ENCODE measurements at places on chromosomes 1 and 21.

- no peak for DNase-seq
Measured at GRCh38 chr1:159898527-159898926, 1.4 kb downstream of the CFAP45 start.

DNA sequence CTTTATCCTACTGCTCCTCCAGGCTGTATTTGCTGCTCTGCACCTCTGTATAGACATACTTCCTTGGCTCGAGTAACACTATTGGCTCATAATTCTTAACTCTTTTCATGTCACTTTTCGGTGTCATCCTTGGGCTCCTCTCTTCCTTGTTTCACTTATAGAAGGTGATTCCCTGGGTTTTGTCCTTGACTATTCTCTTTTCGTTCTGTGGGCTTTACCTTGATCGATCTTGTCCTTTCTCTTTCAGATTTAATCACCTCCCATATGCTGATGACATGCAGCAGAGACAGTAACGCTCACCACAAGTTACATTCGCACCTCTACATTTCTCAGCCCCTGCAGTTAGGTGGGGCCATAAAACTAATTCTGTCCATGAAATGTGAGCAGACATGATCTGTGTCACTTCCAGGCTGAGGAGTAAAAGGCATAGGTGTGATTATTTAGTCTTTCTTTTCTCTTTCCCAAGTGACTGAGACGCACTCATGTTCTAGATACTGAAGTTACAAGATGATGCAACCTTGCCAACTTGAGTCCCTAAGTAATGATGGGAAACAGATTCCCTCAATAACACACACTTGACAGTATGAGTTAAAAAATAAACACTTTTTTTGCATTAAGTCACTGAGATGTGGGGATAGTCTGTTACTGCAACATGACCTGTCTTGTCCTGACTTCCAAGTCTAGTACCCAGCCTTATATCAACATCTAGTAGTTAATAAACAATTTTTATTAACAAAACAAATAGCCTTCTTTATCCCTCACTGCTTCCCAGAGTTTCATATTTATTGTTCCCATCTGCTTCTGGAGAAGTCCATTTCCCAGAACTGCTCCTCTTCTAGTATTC, 49.9 kb upstream of the HAO2 start:
- DNase-seq, result no peak

DNA sequence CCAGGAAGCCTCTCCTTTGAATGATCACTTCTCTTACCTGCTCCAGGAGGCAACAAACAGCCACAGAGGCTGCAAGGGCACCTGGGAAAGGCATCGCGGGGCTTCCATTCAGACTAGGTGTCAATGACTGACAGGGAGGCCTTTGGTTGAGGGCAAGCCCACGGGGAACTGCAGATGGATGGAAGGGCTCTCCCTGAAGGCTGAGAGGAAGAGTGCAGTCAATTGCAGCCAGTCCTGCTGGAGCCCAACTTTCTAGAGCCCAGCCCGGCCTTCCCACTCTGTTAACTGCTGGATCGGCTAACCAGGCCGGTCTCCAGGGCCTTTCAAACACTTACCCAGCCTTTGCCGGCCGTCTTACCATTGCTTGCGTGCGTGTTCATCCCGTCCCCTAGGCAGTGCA, 89.3 kb downstream of the LACTBL1 start:
- no peak for DNase-seq

DNA sequence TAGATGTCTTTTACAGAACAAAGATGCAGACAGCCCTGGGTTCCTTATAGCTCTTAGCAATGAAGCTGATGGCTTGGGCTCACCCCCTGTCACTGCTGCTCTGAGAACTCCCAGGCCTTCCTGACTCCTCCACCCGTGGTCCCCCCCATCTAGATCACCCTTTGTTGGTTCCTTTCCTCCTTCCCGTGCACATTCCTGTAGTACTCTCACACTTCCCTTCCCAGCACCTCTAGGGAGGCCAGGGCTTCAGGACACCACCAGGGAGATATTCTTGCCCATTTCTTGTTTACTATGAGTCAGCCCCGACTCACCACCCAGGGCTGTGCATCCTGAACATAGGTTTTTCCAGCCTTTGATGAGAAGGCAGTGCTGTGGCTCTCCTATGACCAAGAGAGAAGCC, 14.4 kb upstream of the NOS1AP start:
- DNase-seq, result no peak

- DNase-seq, result no peak
Measured at GRCh38 chr1:15332525-15332924, 77.2 kb upstream of the EFHD2 start.

- DNase-seq, result peak; percentile 53
Measured at GRCh38 chr21:22575165-22575584, 1577.0 kb downstream of the NCAM2 start.

DNA sequence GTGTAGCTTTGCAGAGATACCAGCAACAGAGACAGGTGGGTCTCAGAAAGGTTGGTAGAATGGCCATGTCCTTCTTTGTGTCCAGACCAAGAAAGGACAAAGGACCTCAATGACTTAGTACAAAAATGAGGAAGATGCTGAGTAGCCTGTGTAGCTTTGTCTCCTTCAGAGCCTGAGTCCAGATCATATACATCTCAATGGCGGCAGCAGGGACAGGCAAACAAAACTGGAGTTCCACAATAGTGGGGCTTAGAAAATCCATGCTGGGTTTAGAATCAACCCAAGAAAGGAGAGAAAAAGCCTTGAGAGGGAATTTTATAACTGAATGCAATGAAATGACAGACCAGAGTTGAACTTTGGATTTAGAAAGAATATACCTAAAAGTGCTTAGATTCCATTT, 339.0 kb downstream of the BRINP3 start:
- no peak for DNase-seq

DNA sequence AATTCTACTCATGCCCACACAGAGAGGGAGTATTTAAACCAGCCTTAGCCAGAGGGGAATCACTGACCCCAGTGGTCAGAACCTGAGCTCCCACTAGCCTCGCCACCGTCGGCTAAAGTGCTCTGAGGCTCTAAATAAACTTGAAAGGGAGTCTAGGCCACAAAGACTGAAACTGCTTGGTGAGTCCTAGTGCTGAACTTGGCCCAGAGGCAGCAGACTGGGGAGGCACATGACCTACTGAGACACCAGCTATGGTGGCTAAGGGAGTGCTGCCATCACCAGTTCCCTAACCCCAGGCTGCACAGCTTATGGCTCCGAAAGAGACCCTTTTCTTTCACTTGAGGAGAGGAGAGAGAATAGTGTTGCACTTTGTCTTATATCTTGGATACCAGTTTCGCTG, 1542.8 kb downstream of the KCNT2 start:
- no peak for DNase-seq

DNA sequence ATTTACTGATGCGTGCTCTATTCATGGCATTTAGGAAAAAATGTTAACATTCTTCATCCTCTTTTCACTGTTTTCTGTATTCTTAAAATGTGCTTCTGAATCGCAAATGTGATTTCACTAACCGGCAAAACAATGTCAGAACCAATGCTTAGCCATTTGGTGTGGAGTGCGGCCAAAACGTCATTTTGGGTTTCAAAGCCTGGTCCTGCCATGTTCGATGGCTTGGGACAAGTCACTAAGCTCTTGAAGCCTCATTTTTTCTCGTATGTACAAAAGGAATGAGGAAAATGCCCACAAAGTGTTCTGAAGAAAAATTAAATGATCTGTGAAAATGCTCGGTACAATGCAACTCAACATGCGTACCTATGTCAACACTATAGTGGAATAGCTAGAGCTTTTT, 175.3 kb downstream of the APP start:
- no peak for DNase-seq

- DNase-seq, result peak; percentile 76
Measured at GRCh38 chr1:54121482-54122134, 31.2 kb downstream of the CDCP2 start.

- no peak for DNase-seq
Measured at GRCh38 chr1:197599789-197600188, 175.5 kb downstream of the DENND1B start.

GRCh38 chr1:76313304-76313703, 238.8 kb downstream of the ST6GALNAC3 start:
- no peak for DNase-seq

DNA sequence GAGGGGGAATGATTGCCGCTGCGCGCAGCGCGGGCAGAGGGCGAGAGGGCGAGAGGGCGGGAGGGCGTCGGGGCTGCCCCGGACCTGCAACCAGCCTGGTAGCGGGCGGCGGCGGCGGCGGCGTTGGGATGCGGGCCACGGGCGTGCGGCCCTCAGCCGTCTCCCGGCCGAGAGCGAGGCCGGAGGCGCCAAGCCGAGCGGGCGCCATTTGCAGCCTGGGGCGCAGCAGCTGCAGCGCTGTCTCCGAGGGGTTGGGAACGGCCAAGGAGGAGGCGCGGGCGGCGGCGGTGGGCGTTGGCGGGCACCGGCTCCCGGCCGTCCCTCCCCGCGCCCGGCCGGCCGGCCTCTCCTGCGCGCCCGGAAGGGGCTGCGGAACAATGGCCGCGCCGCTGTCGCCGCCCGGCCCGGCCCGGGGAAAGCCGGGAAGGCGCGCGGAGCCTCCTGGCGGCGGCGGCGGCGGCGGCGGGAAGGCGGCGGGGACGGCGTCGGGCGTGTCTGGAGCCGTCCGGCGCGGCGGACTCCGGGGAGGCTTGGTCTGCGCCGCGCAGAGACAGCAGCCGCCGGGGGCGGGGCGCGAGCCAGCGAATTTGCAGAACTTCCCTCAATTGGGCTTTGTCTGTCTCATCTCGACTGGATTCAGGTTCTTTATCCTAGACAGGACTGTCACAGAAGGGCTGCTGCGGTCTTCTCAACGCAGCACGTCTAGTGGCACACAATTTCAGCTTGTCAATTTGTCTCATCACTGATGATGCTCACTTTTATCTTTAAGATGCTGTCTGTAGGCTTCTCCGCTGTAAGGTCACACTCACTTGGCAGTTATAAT, 35.7 kb downstream of the ZBTB8B start:
- DNase-seq, result peak; percentile 21

DNA sequence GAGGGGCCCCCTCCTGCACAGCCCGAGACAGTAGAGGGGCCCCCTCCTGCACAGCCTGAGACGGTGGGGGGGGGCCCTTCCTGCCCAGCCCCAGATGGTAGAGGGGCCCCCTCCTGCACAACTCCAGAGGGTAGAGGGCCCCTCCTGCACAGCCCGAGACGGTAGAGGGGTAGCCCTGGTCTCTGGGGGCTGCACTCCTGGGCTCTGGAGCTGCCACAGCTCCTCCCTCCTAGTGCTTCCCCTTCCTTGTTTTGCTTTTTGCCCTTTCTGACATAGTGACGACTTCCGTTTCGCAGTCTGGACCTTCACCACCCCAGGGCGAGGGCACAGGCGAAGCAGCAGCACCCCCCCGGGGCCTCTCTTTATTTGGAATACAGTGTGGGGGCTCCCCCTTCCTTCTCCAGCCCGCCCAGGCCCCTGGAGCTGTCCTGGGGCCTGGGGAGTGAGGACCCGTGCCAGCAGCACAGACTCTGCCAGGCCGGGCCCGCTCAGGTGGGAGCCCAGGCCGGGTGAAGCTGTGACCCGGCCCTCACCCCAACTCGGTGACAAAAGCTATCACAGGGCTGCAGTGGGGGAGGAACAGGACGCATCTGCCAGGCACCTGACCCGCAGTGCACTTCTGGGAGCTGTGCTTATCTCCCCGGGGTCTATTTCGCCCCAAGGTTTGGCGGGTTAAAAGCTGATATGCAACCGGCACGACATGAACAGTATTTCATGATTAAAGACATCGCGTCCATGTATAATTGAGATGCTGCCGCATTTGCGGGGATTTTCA, 1.1 kb upstream of the PRXL2B start:
- DNase-seq, result peak; percentile 75

DNA sequence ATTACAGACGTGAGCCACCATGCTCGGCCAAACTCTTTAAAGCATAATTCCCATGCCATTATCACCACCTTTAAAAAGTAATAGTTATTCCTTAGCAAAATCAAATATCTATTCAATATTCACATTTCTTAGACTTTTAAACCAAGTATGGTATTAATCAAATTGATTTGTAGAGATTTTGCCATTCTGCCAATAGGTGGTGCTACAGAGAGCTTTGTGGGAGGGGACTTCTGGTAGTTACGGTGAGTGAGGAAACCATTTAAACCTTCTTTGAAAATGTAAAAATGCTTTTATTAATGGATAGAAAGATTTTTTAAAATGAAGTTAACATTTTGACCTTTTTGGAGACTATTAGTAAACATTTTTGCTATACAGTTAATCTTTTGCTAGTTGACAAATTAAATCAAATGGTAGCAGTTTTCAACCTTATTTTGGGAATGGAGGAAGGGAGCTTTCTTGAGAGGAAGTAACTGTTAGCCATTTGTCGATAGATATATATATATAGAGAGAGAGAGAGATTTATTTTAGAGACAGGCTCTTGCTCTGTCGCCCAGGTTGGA, 19.3 kb downstream of the IARS2 start:
- no peak for DNase-seq

- peak; percentile 78 for DNase-seq
Measured at GRCh38 chr1:47532921-47533792, 95.3 kb downstream of the FOXD2 start.

DNA sequence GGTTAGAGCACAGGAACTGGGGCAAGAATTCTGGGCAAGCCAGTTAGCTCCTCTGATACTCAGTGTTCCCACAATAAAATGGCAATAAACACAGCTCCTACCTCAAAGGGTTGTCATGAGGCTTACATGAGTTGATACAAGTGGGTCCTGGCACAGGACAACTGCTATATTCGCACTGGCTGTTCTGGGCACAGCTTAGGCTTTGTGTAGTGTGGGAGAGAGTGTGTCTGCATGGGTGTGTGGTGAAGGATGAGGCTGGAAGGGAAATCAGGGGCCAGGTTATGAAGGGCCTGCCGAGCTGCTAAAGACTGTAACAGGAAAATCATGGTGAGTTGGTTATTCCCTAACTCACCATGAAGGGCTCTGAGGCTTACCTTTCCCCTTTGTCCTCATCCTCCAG, 18.7 kb downstream of the ETV3 start:
- no peak for DNase-seq

GRCh38 chr1:39239968-39240367, 35.5 kb downstream of the MACF1 start:
- DNase-seq, result no peak

GRCh38 chr1:206923009-206923960, 1.5 kb upstream of the FCMR start:
- peak; percentile 93 for DNase-seq

- peak; percentile 40 for DNase-seq
Measured at GRCh38 chr1:214123061-214123784, 135.4 kb downstream of the PROX1 start.

GRCh38 chr1:53074313-53075154, 12.5 kb downstream of the PODN start:
- no peak for DNase-seq

GRCh38 chr1:64594446-64594845, 124.5 kb downstream of the CACHD1 start:
- no peak for DNase-seq

DNA sequence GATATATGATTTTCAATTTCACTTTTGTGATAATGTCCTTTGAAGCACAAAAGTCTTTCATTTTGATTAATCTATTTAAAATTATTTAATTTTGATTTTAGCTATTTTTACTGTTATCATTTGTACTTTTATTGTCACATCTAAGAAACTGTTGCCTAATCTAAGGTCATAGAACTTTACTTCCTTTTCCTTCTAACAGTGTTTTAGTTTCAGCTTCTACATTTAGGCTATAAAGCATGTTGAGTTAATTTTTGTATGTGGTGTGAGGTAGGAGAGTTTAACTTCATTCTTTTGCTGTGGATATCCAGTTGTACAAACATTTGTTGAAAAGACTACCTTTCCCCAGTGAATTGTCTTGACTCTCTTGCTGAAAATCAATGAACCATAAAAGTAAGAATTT, 204.5 kb downstream of the TM2D1 start:
- DNase-seq, result no peak

All from DND-41 (cell line).